ENCODE measurements at places on chromosomes 6 and 20.

DNA sequence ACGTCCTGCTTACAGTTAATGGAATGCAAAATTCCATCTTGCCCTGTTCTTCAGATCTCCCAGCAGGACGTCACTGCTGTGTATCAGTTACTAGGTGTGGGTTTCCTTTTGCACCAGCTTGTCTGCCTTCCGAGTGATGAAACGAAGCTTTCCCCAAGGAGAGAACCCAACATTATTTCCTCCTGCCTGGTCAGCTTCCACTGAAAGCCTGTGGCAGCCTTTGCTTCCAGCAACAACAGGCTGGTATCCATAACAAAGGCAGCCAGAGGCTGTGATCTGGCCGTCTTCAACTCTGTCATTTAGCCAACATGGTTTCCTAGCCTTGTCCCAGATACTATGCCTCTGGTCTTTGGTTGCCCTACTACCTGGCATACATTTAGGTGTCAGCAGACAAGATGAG lies 78.9 kb upstream of the HEY2 start:
- no peak for DNase-seq

- no peak for DNase-seq
Observed at GRCh38 chr6:52494298-52495072, 74.3 kb downstream of the EFHC1 start.

- DNase-seq: no peak
Observed at GRCh38 chr6:143015300-143015706, 45.4 kb upstream of the AIG1 start.

DNA sequence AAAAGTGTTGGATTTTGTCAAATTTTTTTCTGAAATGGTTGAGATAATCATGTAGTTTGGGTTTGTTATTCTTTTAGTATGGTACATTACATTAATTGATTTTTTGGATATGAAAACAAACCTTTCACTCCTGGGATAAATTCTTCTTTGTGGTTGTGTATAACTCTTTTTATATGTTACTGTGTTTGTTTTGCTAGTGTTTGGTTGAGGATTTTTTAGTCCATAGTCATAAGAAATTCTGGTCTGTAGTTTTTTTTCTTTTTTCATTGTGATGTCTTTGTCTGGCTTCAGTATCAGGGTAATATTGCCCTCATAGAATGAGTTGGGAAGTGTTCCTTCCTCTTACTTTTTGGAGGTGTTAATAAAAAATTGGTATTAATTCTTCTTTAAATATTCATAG lies 122.2 kb upstream of the ATXN1 start:
- DNase-seq: no peak

GRCh38 chr20:47985092-47985850 lies 200.0 kb upstream of the SULF2 start:
- DNase-seq: peak; percentile 40

DNA sequence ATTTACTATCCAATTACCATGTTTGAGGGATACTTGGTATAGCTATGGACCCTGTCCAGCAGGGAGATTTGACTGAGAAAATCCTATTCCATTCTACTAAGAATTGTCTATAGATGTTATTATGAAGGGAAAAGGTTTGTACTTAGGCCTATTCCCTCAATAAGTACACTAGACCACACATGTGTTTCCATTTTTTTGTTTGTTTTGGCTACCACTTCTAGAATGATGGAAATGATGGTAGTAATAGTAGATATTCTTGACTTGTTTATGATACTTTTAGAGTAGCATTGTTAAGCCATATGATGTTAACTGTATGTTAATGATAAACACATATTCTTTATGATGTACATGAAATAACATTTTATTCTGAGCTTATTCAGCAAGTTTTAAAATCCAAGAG lies 144.8 kb downstream of the OGFRL1 start:
- DNase-seq: no peak

GRCh38 chr20:60583741-60584140 lies 625.5 kb downstream of the CDH26 start:
- DNase-seq: no peak

All from HFF-Myc (cell line).